ENCODE measurements at places on chromosomes 7 and 10.
A peak's percentile ranks its signal among the peaks of the same experiment; 100 is the strongest.

- DNase-seq: no peak
These were observed 32.1 kb downstream of the VSTM4 start for GRCh38 chr10:49083261-49083660.

- no peak for DNase-seq
These were observed 95.0 kb downstream of the KLF6 start for GRCh38 chr10:3689871-3690510.

- no peak for DNase-seq
These were observed 59.5 kb downstream of the CACNA2D1 start for GRCh38 chr7:82384051-82384464.

DNA sequence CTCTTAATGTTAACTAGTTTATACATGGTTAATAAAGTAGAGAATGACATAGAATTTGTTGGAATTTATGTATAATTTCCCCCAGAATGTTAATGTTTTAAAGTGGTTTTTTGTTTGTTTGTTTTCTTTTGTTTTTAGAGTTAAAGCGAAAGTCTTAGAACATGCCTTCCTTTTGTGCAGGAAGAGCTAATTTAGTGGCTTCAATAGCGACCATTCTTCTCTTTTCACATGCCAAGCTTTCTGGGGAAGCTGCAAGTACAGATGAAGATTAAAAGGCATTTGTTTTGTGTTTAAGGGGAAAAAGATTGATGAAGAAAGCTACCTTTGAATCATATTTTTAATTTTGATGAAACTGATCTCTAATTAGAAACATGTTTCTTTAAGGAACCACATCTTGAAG, 256.3 kb upstream of the CSTF2T start:
- no peak for DNase-seq

GRCh38 chr10:109215291-109216075, 707.8 kb downstream of the XPNPEP1 start:
- no peak for DNase-seq

DNA sequence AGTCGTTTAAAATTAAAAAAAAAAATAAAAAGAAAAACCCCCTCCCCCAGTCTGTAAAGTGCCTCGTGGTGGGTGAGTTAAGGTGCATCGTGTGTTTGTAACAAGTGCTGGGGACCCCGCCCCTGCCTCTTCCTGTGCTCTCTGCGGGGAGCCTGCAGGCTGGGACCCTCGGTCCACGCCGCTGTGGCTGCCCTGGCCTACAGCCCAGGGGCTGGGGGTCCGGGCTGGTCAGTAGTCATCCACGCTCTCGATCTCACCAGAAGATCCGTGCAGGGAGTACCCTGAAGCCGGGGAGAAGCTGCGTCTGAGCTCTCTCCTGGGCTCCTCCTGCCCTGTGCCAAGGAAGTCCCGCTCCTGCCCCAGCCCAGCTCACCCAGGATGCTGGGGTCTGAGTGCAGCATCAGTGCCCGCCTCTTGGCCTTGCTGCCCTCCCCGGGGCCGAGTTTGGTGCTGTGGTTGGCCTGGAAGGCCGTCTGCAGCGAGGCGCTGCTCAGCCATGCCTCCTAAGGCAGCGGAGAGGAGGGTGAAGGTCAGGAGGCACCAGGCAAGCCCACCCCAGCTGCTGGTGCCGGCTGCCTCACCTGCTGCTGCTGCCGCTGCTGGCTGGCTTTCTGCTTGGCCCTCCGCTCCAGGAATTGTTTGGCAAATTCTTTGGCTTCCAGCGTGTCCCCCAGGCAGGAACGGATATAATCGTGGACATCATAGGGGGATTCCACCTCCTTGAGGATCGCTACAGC, 8.1 kb downstream of the GNB2 start:
- no peak for DNase-seq

DNA sequence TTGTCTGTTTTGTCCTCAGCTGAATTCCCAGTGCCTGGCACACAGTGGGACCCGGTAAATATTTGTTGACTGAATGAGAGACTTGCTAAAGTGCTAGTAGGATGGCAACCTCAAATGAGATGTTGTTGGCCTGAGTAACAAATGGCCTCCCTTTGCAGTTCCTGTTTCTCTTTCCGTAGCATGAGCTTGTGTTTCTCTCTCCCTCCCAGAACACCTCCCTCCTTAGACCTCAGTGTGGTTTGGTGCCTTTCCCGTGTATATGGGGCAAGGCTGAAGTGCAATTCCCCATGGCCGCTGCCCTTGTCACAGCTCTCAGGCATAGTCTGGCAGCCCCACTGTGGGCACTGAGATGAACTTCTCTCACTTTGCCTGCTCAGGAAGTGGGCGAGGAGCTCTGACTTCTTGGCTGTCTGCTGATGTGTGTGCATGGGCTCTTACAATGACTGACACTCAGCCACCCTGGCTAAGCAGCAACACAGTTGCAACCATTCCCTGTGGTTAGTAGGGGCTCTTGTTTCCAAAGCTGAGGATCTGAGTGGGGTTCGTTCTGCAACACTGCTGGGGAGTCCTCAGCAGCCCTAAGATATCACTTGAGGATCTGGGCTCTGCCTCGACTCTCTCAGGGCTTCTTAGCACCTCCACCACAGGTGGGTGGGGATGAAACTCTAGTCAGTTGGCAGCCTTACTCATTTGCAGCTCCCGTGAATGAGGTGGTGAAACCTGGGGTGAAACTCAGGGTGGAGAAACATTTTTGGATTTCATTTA, 136.1 kb downstream of the ICA1 start:
- DNase-seq: peak; percentile 58

All from stimulated activated CD8-positive, alpha-beta memory T cell treated with anti-CD3 and anti-CD28 coated beads, Interleukin-4, amount 100 ng/mL, for 1 hour (primary cell).